ENCODE measurements at places on chromosomes 12 and 14.

- DNase-seq = no peak
These were observed 73.2 kb downstream of the NTF3 start for GRCh38 chr12:5505116-5505515.

- DNase-seq = no peak
These were observed 11.3 kb downstream of the MED13L start for GRCh38 chr12:116266168-116266601.

DNA sequence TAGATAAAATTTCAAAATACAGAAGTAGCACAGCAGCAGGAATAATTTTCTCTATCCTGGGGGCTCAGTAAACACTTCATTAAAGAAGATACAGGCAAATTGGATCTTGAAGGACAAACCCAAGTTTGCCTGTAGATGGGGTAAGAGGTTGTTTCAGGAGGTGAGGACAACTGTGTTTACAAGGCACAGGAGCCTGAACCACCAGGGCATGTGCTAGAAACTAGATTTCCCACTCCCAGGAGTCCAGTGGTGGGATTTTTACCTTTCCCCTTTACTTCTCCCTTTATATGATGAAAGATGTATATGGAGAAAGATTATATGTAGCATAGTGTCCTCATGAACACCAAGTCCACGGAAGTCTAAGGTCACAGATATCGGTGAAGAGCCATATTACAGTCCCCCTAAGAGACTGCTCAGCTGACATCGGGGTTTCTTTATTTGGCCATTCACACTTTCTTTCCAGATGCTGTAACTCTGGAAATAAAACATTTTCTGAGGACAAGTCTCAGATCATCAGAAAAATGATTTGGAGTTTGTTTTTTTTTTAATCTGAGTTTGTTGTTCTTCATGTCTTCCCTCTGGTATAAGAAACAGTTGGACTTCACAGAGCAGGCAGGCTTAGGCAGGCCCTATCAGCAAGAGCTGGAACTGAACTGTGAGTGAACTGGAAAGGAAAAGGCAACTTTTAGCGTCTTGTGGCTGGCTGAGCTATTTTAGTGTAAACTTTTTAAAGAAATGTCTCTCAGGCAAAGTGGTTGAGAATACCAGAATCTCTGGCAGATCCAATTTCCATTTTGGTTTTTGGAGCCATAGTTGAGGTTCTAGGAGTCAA, 8.0 kb upstream of the EVL start:
- DNase-seq = peak; percentile 73

DNA sequence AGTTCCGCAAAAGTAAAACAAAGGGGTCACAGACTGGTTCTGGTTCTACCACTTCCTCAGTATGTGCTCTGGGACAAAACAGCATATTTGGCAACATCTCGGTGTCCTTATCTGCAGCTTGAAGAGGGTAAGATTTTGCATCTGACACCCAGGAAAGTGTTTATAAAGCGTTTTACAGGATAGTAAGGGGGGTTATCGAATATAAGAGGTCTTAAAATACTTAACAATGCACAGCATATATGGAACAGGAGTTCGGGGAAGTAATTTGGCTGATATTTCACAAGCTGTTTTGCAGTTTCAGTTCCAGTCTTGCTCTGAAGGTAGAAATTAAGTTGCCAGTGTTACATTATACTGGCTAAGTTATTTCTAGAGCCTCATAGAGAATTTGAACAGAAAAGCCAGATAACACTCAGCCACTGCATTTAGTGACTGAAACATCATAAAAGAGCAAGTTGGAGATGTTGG, 904 bp upstream of the MAP4K5 start:
- peak; percentile 33 for DNase-seq

DNA sequence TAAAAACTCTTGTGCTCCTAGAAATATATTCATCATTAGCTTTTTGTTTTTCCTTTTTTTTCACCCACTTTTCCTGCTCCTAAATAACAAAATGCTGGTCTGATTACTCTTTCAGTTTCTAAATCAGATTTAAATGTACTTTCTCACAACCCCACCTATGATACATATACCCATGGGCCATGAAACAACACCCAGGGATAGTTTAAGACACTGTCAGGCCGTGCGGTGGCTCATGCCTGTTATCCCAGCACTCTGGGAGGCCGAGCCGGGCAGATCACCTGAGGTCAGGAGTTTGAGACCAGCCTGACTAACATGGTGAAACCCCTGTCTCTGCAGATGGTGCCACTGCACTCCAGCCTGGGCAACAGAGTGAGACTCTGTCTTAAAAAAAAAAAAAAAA, 1.6 kb upstream of the NUMB start:
- DNase-seq = no peak

GRCh38 chr14:65981192-65981843, 504.9 kb upstream of the CCDC196 start:
- DNase-seq = no peak

- DNase-seq = no peak
These were observed 912.7 kb upstream of the LRFN5 start for GRCh38 chr14:40694023-40694422.

DNA sequence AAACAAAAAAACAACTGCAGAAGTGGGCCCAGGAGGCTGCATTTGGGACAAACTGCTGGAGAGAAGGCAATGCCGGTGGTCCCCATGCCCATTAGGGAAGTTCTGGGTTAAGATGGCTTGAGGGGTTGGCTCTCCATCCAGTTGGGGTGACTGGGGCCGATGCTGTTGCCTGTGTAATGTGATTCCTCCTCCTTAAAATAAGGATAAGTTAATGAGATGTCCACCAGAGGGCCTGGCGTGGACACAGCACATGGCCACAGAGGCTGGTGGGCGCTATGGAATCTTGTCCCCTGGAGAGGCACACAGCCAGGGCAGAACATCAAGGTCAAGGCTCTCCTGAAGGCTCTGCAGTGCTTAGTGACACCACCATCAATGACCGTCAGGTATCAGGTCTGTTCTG, 1.0 kb upstream of the TESC start:
- DNase-seq = no peak

DNA sequence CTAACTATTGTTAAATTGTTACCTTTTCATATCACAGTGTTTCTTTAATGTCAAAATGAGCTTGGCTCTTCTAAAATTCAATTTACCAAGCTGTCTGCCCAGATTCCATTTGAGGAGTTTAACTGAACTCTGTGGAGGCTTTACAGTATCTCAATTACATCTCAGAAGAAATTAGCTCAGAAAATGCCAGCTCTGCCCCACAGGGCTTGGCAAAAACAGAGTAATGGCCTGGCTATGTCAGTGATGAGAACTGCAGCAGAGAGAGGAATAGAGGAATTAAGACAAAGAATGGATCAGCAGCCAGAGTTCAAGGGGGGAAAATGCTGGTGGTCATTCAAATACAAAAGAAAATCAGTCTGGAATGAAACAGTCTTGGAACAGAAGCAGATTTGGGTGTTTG, 15.8 kb upstream of the TMTC1 start:
- DNase-seq = no peak

DNA sequence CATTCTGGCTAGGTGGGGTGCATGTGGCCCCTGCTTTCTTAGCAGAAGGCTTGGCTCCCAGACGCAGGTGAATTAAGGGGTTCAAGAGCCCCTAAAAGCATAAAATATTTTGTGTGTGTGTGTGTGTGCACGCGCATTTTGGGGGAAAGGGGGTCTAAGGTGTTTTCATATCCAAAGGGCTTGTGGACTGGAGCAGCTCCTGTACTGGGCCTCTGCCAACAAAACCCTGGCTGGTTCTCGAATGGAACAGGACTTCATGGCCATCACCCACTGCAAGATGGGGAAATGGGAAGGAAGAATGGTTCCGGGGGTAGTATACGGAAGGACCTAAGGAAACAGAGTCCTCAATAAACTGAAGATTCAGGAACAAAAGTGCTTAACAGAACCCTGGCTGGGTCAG, 3.9 kb upstream of the ATN1 start:
- no peak for DNase-seq

GRCh38 chr14:82492157-82492556, 958.5 kb upstream of the SEL1L start:
- DNase-seq = no peak

DNA sequence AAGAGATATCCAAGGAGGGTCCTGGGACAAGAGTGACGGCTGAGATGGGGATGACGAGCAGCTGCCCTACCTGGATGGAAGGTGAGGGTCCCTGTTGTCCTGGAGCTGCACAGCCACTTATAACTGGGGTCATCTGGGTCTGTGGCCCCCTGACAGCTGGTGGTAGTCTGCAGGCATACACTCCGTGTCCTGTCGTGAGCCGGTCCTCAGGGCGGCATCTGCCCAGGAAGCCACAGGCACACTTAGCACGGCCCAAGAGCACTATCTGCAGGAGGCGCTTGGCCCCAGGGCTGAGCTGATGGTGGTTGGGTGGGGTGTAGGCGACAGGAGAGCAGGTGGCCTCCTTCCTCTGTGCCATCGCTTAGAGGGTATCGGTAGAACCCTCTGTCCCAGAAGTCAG, 248.1 kb downstream of the CACNA1C start:
- DNase-seq = no peak

DNA sequence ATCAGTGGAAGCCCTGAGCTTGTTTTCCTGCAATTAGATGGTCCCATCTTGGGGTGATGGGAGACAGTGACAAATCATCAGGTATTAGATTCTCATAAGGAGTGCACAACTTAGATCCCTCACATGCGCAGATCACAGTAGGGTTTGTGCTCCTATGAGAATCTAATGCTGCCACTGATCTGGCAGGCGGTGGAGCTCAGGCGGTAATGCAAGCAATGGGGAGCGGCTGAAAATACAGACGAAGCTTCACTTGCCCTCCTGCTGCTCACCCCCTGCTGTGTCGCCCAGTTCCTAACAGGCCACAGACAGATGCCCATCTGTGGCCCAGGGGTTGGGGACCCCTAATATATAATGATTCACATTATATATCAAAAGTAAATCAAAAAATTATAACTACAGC, 258.8 kb upstream of the USP15 start:
- no peak for DNase-seq

GRCh38 chr14:81625343-81625742, 91.7 kb upstream of the SEL1L start:
- DNase-seq = no peak

GRCh38 chr12:23217667-23218066, 592.7 kb downstream of the ETNK1 start:
- DNase-seq = no peak

- DNase-seq = peak; percentile 65
These were observed 60.6 kb downstream of the SLC25A47 start for GRCh38 chr14:100383727-100384158.

- peak; percentile 61 for DNase-seq
These were observed 20.6 kb upstream of the PCNX1 start for GRCh38 chr14:70886421-70887206.

- DNase-seq = no peak
These were observed 194.3 kb downstream of the DACT1 start for GRCh38 chr14:58832095-58832521.

Data from CD4-positive, alpha-beta T cell treated with Interleukin-4 for 4 hours (primary cell).